NCI-H524 treated with DMSO at 0.1 percent for 48 hours (cell line): ENCODE measurements at places on chromosomes 1 and 21.

DNA sequence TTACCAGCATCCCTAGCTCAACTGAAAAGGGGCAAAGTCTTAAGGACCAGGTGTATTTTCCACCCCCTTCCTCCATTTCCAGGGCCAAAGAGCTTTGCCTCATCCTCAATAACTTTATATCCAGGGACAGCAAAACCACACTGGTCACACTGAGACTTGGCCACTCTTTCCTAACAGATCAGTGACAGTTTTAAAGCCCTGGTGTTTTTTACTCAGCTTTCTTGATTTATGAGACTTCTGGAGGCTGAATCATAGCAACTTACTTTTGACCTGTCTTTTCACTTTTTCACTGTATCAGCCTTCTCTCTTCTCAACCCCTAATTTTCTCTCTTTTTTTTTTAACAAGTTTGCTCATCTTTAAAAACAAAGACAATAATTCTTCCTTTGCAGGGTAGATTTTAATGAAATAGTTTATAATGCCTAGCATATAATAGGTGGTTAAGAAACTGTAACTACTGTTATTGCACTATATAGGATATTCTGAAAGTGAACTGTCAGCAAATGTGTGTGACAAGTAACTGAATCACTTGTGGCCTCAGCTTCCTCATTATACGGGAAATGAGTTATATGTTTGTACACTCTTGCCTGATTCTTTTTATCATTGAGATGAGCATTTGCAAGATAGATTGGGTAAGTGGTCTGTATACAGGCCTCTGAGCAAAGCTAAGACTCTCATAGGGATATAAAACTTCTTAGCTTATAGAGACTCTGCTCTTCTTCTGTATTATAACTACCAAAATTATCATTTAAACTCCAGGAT is 19.7 kb upstream of the DYNLT5 start:
- DNase-seq, result no peak

DNA sequence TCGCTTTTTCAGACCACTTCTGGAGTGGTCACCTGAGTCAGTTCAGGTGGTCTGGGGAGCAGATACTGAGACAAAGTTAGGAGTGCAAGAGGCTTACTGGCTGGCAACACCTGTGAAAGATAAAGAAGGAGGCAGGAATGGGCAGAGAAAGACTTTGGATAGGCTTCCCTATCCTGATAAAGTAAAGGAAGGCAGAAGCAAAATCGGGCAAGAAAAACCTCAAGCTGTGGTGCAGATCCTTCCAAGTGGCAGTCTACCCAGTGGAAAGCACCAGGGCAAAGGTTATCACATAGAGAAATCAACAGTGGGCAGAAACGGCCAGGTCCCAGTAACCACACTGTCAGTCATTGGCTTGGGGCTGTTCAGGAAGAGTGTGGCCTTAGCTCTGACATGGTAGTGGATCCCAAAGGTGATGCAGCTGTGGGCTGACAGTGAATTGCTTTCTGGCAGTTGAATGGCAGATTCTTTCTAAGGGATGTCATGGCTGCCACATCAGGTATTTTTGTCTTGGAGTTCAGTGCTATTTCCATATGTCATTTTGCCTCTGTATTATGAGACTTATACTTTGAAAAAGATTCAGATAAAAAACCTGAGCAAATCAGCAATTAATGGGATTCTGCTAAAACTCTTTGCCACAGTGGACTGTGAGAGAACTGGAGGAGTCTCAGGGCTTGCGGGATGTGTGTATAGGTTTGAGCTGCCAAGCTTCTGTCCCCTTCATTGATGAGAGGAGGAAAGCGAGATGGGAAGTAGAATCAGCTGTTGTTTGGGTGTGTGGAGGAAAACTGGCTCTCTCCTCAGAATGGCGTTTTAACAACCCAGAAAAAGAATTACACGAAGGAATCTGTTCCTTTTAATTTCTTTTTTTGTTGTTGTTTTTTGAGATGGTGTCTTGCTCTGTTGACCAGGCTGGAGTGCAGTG is 8.1 kb upstream of the CGN start:
- no peak for DNase-seq

DNA sequence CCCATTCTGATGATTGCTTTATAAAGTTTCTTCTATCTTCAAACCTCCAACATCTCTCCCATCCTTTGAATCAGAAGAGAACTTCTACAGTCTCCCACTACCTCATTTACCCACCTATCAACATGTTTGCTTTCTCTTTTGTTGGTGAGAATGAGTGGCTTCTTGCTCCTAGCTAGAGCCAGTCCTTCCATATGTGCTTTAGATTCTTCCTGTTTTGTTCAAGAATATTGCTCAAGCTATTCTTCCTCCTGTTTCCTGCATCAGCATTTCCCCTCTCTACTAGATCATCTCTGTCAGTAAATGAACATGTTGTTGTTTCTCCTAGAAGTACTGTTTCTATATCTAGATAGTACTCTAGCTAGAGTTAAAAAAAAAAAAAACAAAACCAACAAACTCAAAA is 6.3 kb downstream of the ATF6 start:
- DNase-seq, result no peak

DNA sequence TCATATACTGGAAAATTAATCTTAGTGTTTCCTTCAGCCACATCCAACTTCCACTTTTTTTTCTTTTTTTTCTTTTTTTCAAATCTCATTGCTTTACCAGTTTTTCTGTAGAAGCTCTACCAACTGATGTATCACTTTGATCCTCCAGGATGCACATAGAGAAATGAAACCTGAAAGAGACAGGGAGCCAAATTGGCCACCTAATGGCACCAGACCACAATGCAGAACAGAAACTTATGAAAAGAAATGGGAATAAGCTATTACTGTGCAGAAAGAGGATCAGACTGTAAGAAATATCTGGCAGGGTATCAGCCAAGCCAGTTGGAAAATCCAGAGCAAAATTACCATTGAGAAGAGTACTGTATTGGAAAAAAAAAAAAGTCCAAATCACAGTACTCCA is 1514.2 kb downstream of the MRPL39 start:
- DNase-seq, result no peak

DNA sequence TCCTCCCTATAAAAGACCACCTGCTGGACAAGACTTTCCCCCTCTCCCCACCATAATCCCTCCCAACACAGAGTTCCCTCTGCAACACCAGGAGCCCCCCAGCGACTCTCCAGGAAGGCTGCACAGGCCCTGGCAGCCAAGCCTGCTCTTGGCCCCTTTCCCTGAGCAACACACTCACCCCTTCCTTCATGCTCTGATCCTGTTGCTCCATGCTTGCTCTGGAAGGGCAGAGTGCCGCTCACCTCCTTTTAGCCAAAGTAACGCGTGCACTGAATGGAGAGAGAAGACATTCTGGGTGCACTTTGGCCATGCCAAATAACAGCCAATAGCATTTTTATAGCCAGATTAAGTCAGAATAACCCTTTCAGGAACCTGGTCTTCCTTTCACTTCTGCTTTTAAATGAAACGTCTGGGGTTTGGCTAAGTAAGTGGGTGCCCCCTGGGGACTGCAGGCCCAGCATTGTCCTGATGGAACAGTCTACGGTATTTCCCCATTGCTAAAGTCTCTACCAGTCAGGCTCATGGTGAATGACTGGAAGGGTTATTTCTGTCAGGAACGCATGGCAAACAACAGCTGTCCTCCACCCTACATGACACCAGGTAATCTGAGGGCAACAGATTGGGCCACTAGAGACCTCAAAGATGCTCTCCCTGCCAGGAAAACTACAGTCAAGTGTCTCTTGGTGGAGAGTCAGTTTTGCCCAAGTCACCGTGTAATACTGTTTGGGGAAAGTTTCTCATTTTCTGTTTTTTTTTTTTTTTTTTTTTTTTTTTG is at the start of gene SLC2A5:
Gene SLC2A5 (minus strand): TSS at position 310 of the 775 bp plus-strand sequence. CDS start 99 bp downstream, at position 211.
- peak; percentile 85 for DNase-seq

DNA sequence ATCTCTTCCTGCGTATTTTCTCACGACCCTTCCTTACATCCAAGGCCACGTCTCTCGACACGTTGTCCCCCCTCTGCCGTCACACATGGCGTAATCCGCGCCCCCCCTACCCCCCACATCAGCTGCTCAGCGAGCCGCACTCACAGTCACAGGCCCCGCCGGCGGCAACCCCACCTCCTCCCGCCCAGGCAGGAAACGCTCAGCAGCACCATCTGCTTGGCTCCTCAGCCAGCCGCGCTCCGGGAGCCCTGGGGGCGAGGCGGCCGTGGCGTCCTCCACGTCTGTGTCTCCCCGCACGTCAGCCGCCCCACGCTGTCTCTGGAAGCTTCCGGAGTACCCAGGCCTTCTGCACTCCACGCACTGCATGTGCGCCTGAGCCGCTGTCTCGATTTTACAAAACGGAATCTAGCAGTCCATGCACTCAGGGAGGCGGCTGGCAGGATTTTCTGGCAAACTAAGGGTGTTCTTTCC is 64.6 kb downstream of the SIK1 start:
- peak; percentile 51 for DNase-seq

GRCh38 chr1:246178717-246179311 is 328.3 kb downstream of the SMYD3 start:
- no peak for DNase-seq

- DNase-seq, result no peak
Observed at GRCh38 chr1:175900171-175900570, 156.8 kb upstream of the TNR start.

DNA sequence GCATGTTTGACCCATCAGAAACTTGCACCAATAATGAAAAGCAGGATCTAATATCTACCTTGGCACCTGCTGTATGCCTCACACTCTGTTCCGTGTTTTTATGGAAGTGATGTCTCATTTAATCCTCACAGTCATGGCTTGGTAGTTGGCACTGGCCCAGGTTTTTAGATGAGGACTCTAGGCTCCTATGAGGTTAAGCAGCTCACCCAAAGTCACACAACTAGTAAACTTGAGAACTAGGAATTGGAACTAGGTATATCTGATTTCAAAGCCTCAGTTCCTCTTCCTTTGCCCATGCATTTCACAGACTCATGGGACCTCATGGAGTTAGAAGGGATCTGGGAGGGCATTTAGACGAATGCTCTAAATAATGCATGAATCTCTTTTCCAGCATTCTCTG is 21.3 kb upstream of the TARBP1 start:
- DNase-seq, result no peak

DNA sequence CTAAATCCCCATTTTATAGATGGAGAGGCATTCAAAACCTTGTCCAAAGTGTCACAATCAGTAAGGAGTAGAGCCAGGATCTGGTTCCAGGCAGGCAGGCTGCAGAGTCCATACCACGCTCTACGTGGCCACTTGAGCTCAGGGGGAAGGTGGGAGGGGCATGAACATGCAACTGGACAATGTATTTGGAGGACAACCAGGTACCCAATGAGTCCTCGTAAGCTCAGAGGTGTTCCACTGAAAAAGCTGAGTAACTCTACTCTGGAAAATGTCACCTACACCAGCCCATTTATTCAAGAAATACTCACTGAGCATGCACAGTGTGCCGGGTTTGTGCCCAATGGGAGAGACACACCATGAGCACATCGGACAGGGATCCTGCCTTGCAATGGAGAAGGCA is 11.2 kb upstream of the GUCA2B start:
- DNase-seq, result no peak

- DNase-seq, result no peak
Observed at GRCh38 chr1:205706601-205707502, 26.5 kb upstream of the SLC45A3 start.

GRCh38 chr1:1092149-1092855 is 18.2 kb upstream of the RNF223 start:
- no peak for DNase-seq

DNA sequence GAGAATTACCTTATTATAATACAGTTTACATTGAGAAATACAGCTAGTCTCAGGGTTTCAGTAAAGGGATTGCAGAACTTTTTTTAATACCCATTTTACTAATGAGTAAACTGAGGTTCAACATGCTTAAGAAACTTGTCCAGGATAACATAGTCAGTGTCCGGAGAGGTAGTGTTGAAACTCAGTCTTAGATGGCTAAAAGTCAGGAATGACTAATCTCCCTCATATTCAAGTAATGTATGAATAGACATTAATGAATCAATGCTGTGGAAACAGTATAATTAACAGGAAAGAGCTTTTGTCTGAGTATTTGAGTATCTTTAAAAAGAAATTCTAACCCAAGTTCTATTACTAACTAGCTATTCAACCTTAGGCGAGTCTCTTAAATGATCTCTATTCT is 397.6 kb downstream of the PLA2G4A start:
- no peak for DNase-seq

- no peak for DNase-seq
Observed at GRCh38 chr1:162009501-162010174, 14.0 kb downstream of the OLFML2B start.

- no peak for DNase-seq
Observed at GRCh38 chr1:17919525-17920439, 164.6 kb downstream of the ACTL8 start.

- no peak for DNase-seq
Observed at GRCh38 chr1:74464037-74464436, 48.4 kb downstream of the LRRC53 start.

DNA sequence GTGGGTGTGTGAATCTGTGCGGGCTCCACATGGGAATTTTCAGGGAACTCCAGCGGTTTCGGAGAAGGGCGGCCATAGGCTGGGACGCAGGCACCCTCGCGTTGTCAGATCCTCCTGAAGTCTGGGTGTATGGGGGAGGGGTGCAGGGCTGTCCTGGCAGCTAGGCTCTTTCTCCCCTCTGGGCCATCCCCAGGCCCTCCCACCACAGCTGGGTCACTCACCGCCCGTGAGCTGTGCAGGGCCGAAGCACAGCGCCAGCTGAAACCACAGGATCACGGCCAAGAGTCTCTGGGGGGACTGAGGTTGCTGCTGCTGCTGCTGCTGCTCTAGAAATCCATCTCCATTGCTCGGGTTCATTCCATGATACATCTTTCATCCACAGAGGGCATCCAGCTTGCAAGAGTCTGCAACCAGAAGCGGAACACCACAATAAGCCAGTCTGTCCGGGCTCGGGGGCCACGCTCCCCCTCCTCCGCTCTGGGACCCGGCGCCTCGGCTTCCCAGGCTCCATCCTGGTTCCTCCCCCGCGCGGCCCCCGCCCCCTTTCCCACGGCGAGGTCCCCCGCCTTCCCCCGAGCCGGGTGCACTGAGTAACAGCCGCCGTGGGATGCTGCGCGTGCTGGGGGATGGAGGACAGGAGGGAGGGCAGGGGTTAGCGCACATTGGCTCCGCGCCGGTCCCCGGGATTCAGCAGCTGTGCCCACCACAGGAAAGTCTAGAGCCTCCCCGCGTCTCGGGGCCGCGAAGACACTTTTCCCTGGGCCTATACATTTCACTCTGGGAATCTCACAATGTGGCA is 720 bp downstream of the SUSD4 start:
- no peak for DNase-seq
